Activated CD4-positive, CD25-positive, alpha-beta regulatory T cell treated with anti-CD3 and anti-CD28 coated beads, Interleukin-2, amount 50 U/mL, for 24 hours (primary cell): ENCODE measurements at places on chromosomes 5 and 9.
A peak's percentile ranks its signal among the peaks of the same experiment; 100 is the strongest.

GRCh38 chr5:55903121-55903701, 52.1 kb downstream of the IL31RA start:
- ATAC-seq: peak; percentile 94

DNA sequence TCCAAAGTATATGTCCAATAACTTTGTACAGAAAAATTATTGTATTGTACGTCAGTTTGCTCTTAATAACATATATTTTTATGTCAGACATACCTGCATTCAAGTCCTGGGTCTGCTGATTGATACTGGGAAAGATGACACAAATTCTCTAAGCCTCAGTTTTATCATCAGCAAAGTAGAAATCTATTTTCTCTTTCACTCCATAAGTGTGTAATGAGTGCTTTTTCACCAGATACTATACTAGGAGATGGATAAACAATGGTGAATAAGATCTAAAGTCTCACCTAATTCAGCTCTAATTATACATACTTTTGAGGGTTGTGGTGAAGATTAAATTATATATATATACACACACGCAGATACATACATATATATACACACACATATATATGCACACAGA, 12.3 kb downstream of the PPP2R2B start:
- no peak for ATAC-seq

DNA sequence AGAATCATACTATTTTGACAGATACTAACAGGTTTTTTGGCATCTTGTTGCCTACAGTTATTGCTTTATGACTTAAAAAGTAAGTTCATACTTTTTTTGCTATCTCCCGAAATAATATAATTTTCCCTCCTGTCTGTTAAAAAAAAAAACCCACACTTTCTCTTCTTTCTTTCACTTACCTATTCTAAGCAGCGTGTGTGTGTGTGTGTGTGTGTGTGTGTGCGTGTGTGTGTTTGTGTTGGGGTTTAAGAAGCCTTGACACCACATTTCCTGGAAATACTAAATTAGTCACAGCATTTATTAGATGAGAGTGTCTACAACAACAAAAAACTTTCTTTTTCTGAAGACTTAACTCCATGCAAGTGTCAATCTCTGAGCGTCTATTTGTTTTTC, 12.4 kb downstream of the TNFAIP8 start:
- peak; percentile 48 for ATAC-seq

- no peak for ATAC-seq
These were observed 92.9 kb upstream of the EGFLAM start for GRCh38 chr5:38165435-38165834.

DNA sequence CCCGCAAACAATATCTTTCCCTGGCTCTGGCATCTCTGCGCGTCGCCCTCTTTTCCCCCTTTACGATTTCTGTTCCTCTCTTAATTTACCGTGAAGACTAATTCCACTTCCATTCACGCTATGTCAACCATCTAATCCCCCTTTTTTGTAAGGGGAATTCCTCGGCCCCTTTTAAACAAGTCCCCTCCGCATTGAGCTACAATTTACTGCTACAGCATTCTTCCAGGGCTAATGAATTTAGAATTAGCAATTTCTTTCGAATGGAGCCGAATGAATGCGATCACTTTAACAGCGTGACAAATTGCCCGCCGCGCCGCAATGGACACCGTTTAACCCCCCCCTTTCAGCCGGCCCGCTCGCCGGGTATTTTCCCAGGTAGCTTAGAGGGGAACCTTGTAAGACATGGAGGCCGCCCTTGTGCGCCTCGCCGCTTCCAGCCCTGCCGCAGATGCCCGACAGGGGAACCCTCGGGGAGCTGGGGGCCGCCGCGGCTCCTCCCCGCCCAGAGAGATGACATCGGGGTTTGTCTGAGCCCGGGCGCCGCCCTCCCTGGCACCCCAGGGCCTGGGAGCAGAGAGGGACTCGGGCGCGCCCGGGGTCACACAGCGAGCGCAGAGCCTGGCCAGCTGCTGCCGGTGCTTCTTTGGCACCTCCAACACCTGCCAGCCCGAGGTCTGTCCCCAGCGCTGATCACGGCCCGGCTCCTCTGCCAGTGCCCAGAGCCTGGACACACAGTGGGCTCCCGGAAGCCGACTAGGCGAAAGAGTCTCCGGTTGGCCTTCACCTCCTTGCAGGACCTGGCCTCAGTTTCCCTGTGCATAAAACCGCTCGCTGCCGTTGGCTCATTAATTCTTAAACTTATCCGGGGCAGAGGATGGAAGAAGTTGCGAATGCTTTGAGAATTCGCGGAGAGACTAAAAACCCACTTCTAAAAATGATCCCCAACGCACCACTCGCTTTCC, 1.3 kb downstream of the PRDM12 start:
- no peak for ATAC-seq

- ATAC-seq: no peak
These were observed 26.1 kb upstream of the SLC6A3 start for GRCh38 chr5:1471240-1471853.

DNA sequence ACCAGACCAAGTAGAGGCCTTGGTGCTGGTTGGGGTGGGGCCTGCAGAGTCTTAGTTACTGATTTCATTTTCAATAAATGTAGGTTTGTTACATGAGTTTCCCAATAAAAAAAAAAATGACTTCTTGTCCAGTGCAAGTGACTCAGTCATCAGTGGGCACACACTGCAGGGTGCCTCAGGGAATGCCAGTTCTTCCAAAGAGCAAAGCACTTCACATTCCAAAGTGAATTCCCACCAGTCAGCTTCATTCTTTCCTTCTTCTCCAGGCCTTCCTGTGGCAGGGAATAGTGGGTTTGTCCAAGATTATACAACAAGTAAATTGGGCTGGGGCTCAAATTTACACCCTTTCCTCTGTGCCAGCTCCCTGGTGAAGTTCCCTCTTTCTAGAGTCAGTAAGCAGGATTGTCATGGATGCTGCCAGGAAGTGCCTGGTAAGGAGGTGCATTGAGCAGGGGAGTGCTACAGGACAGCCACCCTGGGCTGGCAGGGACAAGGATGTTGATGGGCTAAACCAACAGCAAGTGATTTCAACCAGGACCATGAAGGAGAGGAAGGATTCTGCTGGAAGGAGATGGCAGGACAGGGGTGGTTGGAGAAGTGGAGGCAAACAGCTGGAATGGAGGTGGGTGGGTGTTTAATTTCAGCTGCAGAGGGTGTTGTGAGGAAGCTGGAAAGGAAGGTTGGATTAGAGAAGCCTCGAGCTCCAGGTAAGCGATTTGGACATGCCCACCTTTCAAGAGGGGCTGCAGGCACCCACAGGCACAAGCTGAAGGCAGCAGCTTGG, 3.7 kb upstream of the B4GALT7 start:
- no peak for ATAC-seq

DNA sequence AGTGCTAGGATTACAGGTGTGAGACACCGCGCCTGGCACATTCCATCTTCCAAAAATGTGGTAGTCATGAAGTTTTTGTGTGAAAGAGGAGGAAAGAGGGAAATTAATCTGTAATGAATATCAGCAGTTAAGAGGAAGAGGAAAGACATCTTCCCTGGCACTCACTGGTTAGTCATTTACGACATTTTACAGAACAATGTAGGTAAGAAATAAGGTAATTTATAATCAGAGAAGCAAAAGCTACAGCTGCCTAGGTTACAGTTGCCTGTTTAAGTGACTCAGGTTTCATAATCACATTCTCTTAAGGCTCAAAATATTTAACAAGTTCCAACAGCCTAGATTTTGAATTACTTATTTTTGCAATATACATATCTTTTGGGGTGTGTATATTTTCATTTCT, 26.9 kb downstream of the CNOT6 start:
- no peak for ATAC-seq

DNA sequence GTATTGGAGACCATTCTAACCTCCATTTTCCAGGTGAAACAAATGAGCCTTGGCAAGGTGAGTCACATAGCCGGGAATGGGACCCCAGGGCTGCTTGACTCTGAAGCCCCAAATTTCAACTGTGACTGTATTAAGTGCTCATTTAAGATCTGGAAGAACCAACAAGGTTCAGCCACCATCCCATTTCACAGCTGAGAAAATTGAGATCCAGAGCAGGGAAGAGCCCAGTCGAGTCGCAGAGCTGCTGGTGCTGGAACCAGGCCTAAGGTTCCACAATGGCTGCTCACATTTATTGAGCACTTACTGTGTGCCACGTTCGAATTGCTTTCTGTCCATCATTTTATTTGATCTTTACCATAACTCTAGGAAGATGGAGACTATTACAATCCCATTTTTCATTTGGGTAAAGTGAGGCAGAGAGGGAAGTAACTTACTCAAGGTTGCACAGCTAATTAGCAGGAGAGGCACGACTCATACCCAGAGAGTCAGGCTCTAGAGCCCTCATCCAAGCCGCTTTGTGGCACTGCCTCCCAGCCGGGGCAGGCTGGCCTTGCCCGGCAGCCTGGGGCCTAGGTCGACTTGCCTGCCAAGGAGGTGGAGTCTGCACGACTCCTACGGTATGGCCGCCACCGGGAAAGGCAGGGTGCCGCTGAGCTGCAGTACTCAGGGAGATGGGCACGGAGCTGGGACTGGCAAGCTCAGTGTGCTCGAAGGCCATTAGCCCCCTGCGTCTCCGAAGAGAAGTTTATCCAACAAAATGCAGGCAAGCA, 4.3 kb upstream of the NTNG2 start:
- ATAC-seq: no peak

- ATAC-seq: no peak
These were observed 10.6 kb downstream of the UNC5A start for GRCh38 chr5:176820937-176821336.

DNA sequence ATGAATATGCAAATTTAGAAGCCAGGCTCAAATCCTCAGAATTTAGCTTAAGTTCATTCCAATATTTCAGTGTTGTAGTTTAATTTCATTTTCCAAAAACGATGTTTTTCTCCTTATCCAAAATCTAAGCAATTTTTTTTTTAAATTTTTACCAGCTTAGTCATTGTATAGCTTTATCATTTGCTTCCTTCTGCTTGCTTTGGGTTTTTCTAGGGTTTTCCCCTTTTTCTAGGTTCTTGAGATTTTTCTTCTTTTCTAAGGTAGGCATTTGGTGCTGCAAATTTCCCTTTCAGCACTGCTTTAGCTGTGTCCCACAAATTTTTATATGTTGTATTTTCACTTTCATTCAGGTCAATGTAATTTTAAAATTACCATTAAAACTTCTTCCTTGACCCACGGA, 34.4 kb upstream of the CCDC112 start:
- ATAC-seq: no peak

- ATAC-seq: no peak
These were observed 70.3 kb downstream of the RIGI start for GRCh38 chr9:32455738-32456137.

- peak; percentile 49 for ATAC-seq
These were observed 31.4 kb upstream of the BRD3 start for GRCh38 chr9:134099123-134099761.

DNA sequence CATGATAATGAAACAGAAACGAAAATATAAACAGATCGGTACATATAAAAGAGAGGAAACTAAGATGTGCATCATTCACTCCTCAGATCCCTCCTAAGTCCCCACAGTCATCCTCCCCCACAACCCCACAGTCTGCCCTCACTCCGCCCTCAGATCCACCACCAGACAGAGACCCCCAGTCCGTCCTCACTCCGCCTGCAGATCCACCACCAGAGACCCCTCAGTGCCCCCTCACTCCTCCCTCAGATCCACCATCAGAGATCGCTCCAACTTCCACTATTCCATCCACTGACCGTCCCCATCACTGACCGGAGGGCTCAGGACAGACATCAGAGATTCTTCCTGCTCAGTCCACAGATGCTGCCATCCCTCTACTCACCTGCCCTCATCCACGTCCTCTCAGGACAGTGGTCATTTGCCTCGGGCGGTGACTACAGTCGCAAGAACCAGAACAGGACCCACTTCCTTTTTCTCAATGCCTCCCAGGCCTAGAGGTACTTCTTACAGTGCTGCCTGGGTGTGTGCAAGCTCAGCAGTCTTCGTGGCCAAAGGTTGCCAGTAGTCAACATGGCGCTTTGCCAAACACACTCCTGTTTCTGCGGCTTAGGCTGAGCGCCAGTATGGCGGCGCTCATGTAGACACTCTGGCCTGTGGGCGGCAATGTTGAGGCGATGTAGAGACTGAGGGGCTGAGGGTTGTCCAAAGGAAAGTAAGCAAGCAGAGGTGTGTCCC, 8.3 kb upstream of the SPATA31C1 start:
- no peak for ATAC-seq

DNA sequence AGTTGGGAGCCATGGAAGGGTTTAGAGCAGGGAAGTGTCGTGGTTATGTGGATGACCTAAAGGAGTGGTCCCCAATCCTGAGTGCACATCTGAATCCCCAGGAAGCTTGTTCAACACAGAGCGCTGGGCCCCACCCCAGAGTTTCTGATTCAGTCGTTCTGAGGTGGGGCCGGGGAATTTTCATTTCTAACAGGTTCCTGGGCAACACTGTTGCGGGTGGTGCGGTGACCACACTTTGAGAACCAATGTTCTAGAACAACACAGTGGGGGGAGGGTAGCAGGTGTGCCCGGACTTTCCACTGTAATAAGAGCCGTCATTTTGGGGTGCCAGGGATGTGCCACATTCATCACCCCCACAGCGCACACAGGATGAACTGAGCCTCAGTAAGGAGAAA, 39.3 kb downstream of the DUSP1 start:
- ATAC-seq: no peak

GRCh38 chr9:33795281-33795680, at the start of gene PRSS3:
PRSS3 (plus strand) TSS chr9:33795561; CDS start chr9:33795574, 13 bp downstream.
- ATAC-seq: no peak

- no peak for ATAC-seq
These were observed 116.6 kb upstream of the STARD4 start for GRCh38 chr5:111628901-111629300.

GRCh38 chr5:610744-611730, 1.1 kb upstream of the CEP72 start:
- no peak for ATAC-seq

- ATAC-seq: peak; percentile 42
These were observed 457 bp downstream of the UGCG start for GRCh38 chr9:111896942-111897600.

GRCh38 chr5:84086511-84086910, 298.2 kb downstream of the EDIL3 start:
- ATAC-seq: no peak
